ENCODE measurements at places on chromosomes 11 and 22.
A peak's percentile ranks its signal among the peaks of the same experiment; 100 is the strongest.

- DNase-seq: no peak
Measured at GRCh38 chr11:128198216-128198772, 389.1 kb downstream of the ETS1 start.

DNA sequence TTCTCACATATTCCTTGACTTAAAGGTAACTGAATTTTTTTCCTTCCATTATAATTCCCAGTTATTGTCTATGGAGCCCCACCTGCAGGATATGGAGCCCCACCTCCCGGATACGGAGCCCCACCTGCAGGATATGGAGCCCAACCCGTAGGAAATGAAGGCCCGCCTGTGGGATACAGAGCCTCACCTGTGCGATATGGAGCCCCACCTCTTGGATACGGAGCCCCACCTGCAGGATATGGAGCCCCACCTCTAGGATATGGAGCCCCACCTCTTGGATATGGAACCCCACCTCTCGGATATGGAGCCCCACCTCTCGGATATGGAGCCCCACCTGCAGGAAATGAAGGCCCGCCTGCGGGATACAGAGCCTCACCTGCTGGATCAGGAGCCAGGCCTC, 28.1 kb downstream of the WBP2NL start:
- no peak for DNase-seq

- DNase-seq: no peak
Measured at GRCh38 chr11:28966951-28967350, 858.8 kb downstream of the METTL15 start.

DNA sequence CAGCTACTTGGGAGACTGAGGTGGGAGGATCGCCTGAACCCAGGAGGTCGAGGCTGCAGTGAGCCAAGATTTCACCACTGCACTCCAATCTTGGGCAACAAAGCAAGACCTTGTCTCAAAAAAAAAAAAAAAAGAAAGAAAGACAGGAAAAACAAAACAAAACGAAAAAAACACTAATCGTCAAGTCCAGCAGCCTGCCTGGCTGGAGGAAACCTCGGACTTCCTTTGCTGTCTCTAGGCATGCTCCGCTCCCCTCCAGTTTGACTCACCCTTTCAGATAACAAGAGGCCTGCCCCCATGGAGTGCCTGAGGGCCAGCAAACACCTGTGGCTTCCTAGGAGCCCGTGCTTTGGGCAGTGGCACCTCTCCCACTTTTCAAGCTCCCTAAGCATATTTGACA, 28.8 kb upstream of the CHKA start:
- no peak for DNase-seq

- peak; percentile 72 for DNase-seq
Measured at GRCh38 chr11:47257517-47258316, at the start of gene NR1H3. Gene NR1H3 (plus strand): TSS chr11:47257996. CDS start chr11:47259217, 1,221 bp downstream.

GRCh38 chr22:45529971-45530575, 27.4 kb downstream of the FBLN1 start:
- peak; percentile 63 for DNase-seq

- no peak for DNase-seq
Measured at GRCh38 chr11:72202571-72202970, 10.6 kb downstream of the FOLR1 start.

DNA sequence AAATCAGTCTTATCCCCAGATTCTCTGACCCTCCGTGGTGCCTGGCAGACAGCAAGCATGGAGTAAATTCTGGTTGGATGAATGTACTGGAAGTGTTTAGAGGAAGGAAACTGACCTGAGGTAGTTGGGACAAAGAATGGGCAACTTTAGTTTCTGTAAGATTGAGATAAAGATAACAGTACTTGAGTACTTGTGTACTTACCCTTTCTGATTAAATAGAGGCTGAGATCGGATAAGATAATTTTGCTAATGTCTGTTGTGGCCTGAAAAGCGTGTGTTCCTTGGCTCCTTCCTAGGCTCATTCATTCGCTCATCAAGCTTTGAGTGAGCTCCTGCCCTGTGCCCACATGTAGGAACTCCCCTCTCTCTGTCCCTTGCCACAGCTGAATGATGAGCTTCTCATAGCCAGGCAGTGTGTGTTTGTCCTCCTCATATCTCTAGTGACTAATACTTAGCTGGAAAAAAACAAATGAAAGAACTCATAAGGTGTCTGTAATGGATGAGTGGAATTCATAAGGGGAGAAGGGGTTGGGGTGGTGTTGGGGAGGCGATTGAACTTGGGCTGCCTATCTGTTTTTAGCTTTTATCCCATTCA, 118.1 kb downstream of the DBX1 start:
- DNase-seq: no peak

DNA sequence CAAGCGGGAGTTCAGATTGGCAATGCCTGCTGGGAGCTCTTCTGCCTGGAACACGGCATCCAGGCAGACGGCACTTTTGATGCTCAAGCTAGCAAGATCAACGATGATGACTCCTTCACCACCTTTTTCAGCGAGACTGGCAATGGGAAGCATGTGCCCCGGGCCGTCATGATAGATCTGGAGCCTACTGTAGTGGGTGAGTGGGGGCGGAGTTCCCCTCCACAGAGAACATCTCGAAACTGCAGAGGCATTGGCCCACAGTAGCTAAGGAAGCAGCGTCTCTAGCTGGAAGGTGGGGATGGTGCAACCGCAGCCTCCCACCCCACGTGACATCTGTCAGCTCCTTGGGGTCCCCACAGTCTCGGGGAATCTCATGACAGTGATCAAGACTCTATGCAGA, 10.9 kb downstream of the TUBA8 start:
- no peak for DNase-seq

DNA sequence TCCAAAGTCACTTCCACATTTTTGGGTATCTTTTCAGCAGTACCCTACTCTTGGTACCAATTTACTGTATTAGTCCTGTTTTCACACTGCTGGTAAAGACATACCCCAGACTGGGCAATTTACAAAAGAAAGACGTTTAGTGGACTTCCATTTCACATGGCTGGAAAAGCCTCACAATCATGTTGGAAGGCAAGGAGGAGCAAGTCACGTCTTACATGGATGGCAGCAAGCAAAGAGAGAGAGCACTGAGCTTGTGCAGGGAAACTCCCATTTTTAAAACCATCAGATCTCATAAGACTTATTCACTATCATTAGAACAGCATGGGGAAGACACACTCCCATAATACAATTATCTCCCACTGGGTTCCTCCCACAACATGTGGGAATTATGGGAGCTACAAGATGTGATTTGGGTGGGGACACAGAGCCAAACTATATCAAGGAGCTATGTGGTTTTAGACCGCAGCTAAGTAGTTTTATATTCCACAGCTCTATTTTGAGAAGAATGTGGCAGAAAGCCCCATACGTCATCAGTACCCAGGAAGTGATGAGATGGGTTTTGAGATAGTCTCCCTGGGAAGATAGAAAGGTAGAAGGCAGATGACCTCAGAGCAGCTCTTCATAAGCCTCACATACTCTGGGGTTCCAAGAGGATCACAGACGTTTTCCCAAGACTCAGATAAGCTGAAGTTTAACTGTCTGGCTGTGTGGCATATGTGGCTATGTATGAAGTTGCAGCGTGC, 96.3 kb downstream of the APIP start:
- DNase-seq: no peak

DNA sequence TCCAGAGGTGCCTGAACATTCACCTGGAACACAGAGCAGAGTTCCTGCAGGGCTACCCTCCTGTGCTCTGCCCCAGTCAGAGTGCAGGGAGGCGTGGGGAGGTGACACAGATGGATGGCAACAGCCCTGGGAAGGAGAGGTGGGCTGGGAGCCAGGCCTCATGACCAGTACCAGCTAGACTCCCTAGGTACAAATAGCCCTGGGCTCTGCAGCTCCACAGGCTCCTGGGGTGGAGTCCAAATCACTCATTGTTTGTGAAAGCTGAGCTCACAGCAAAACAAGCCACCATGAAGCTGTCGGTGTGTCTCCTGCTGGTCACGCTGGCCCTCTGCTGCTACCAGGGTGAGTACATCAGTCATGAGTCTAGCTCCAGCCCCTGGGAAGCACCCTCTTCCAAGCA, at the start of gene SCGB1D2:
SCGB1D2 (plus strand) TSS at position 219 of the 400 bp plus-strand sequence; CDS start at position 288, 69 bp downstream.
- no peak for DNase-seq

DNA sequence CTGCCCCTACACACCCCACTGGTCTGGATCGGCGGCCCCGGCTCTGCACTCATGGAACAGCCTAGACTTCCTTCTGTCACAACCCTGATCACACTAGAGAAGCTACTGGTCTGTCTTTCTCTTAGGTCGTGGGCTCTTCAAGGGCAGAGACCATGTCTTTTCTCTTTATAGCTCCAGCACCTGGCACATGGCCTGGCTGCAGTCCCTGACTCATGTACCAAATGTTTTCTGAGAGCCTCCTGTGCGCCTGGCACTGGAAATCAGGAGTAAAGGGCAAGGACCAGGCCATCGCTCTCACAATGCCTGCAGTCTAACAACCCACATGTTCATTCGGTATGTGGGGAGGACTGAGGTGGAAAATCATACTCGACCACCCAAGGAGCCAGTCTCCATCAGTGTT, 7.5 kb downstream of the ASCC2 start:
- DNase-seq: no peak

- no peak for DNase-seq
Measured at GRCh38 chr11:33211580-33211979, 45.6 kb upstream of the HIPK3 start.

- DNase-seq: no peak
Measured at GRCh38 chr22:41722496-41722895, 23.2 kb downstream of the MEI1 start.

GRCh38 chr11:130141561-130142341, 17.8 kb upstream of the ST14 start:
- DNase-seq: peak; percentile 62

DNA sequence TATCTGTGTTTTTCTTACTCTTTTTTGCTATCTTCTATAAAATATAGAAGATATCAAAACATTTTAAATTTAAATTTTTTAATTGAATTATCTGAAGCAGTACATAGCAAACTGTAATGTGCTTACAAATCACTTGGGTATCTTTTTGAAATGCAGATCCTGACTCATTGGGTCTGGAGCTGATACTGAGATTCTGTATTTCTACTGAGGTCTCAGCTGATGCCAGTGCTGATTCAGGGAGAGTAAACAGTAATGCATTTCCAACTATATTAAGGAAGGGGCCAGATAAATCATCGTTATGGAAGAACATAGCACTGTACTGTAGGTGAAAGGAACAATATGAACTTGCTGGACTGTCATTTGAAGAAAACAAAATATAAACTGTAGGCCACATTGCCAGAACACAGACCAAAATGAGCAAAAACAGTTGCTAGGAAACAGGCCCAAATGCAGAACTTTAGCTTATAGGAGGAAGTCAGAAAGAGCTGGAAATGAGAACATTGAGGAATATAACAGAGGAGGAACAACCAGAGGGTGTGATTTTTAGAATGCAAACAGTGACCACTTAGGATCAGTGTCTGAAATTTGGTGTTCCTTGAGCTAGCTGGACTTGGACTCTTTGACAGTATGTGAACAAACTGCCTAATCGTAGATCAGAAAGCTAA, 3.3 kb downstream of the ARL14EP start:
- DNase-seq: no peak

GRCh38 chr11:94516725-94517124, 4.5 kb downstream of the C11orf97 start:
- no peak for DNase-seq

DNA sequence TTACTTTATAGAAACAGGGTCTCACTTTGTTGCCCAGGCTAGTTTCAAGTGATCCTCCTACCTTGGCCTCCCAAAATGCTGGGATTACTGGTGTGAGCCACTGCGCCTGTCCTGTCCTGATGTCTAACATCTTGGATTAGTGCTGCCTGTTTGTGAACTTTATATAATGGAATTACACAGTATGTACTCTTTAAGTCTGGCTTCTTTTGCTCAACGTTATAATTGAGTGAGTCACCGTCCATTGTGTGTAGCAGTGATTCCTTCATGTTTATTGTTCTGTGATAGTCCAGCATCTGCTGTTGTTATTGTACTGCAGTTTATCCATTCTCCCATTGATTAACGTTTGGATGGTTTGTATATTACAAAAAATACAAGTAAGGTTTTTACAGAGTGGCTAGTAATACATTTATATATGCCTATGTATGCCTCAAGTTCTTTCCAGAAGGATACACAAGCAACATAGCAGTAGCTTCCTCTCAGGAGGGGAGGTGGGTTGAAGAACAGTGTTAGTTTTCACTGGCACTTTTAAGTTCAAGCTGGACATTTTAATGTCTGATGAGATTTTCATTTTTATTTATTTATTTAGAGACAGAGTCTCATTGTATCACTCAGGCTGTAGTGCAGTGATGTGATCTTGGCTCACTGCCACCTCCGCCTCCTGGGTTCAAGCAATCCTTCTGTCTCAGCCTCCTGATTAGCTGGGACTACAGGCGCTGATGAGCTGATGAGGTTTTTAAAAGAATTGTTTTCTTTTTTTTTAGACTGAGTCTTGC, 25.2 kb upstream of the MICALL1 start:
- DNase-seq: no peak

GRCh38 chr11:87190071-87190470, 152.3 kb downstream of the TMEM135 start:
- DNase-seq: no peak

DNA sequence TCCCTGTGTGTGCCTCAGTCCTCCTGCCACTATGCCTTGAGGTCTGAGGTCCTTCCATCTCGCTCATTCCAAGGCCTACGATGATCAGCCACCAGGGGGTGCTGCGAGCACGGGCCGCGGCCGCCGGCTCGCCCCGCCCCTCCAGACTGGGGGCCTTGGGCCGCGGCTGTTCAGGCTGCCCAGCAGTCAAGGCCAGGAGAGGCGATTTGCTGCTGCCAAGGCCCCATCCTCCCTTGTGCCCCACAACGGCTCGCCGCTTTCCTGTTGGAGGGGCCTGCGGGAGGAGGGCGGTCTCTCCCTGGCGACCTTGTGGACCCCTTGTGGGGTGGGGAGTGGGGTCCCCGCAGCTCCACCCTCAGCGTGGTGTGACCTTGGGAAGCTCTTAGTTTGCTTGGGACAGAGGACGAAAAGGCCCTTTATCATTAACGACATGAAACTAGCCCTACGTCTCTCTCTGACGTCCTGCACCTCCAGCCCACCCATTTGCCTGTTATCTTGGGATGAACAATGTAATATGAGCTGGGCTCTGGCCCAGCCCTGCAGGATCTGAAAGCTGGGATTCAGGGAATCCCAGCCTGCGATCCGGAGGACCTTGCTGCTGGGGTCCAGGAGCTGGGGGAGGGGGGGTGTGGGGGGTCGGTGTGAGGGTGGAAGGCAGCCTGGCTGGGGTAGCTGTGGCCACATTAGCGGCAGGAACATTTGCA, 5.3 kb upstream of the GALR3 start:
- DNase-seq: peak; percentile 95

DNA sequence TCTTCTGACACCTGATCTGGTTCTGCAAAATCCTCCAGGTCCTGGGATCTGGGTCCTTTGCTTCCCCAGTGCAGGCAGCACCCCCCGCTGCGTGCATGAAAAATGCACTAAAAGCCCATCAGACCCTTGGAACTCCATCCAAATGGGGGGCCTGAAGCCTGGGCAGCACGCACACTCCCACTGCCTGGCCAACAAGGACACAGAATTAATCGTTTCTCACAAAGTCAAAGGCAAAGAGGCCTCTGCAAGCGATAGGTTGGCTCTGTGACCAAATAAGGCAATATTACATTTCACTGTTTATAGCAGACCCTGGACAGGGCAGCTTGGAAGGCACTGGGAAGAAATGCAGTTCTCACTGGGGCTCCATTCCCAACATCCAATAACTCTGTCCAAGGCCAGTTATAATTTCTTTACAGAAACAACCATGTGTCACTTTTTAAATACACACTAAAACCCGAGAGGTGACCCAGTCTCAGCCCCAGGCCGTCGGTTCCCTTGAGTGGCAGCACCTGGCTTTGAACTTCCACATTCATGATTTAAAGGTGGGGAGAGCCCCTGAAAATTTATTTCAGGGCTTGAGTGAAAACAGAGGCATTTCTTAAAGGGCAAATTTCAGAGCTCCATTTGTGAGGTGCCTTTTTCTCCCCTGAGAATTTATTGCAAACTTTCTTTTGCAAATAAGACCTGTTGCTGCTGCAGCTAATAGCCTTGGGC, 114.4 kb upstream of the ANO1 start:
- no peak for DNase-seq

GRCh38 chr11:58609723-58610122, 12.7 kb upstream of the CNTF start:
- no peak for DNase-seq
